ENCODE measurements at places on chromosomes 2 and 18.
A peak's percentile ranks its signal among the peaks of the same experiment; 100 is the strongest.

- DNase-seq, result peak; percentile 56
Measured at GRCh38 chr18:6521803-6522418, 107.2 kb upstream of the L3MBTL4 start.

DNA sequence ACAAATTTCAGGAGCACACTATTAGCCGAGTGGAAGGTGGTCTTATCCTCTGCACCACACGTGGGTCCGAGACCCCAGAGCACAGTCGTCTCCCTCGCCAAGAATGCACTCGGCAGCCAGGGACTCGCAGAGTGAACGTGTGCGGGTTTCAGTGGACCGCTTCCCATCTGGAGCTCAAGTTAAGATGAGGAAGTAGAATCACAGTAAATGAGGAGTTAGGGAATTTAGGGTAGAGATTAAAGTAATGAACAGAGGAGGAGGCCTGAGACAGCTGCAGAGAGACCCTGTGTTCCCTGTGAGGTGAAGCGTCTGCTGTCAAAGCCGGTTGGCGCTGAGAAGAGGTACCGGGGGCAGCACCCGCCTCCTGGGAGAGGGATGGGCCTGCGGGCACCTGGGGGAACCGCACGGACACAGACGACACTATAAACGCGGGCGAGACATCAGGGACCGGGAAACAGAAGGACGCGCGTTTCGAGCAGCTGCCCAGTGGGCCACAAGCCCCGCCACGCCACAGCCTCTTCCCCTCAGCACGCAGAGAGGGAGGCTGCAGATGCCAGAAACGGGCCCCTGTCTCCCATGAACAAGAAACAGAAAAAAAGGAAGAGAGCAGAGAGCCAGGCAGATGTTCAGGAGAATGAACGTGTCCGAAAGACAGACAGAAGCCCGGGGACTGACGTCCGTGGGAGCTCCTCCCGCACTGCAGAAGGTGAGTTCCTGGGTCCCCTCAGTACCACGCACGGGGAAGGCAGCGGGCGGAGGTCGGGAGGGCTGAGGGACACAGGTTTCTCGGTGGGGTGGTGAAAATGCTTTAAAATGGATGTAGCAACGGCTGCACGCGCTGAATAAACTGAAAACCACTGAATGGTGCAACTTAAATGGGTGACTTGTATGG is 5.4 kb upstream of the KCNG2 start:
- DNase-seq, result no peak

GRCh38 chr2:29065068-29065811 is 9.1 kb downstream of the PCARE start:
- DNase-seq, result no peak

GRCh38 chr2:149595056-149595963 is 7.7 kb upstream of the MMADHC start:
- DNase-seq, result peak; percentile 54

DNA sequence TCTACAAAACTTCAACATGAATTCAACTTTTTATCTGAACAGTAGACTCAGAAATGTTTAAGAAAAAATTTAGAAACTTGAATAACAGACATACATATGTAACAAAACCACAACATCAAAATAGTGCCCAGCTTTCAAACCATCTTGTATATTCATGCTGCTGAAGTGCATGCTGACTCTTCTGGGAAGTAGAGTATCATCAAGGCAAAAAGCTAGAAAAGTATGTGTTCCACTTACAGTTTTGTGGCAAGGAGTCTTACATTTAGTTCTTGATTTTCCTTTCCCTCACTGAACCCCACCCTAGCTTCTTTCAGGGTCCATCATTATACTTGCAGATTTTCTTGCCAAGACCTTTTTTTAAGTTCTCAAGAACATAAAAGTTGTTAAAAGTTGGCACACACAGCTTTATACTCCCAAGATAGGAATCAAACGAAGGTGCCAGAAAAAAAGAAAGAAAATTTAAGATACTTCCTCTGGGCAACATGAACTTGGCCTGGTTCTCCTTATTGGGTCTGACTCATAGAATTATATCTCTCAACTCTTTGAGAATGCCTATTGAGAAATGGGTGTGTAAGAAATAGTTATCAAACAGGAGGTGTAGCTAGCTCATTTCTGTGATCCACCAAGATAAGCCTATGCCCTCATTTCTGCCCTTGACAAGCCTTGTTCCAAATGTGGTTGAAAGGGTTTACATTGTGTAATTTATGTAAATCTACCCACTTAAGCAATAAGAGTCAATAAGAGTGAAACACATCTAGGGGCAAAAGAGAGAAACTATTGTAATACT is 667.6 kb upstream of the ACVR2A start:
- DNase-seq, result peak; percentile 6

GRCh38 chr2:169086893-169087467 is 17.6 kb downstream of the DHRS9 start:
- no peak for DNase-seq

DNA sequence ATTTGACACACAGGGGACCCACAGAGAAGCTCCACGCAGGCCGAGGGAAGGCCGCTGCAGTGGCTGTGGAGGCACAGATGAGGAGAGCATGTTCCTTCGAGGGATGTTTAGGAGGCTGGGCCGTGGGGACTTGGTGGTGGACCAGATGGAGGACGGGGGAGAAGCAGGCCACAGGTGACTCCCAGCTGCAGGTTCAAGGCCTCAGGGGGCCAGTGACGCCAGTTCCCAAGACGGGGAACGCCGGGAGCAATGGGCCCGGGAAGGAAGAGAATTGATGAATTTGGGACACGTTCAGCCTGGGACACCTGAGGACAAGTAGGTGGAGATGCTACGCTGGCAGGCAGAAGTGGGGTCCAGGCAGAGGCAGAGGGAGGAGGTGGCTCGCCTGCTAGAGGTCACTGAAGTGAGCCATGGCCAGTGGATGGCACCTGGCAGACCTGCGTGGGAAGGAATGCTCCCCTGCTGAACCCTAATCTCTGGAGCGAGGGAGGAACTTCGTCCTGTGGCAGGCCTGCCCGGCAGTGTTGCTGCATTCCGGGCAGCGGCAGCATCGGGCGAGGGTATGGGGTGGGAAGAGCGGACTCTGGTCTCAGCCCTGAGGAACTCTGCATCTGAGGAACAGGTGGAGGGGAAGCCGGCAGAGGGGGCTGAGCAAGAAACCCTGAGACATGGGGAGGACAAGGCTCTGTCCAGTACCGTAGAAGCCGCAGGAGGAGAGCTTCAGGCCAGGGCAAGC is 25.2 kb upstream of the HPCAL1 start:
- no peak for DNase-seq

GRCh38 chr2:74010087-74010541 is 25.4 kb downstream of the TET3 start:
- DNase-seq, result no peak

GRCh38 chr2:109538546-109538945 is 75.2 kb downstream of the SEPTIN10 start:
- no peak for DNase-seq

GRCh38 chr2:212912445-212913103 is 238.8 kb downstream of the IKZF2 start:
- peak; percentile 73 for DNase-seq

- DNase-seq, result peak; percentile 0
Measured at GRCh38 chr2:58925676-58926081, 684.6 kb upstream of the FANCL start.

DNA sequence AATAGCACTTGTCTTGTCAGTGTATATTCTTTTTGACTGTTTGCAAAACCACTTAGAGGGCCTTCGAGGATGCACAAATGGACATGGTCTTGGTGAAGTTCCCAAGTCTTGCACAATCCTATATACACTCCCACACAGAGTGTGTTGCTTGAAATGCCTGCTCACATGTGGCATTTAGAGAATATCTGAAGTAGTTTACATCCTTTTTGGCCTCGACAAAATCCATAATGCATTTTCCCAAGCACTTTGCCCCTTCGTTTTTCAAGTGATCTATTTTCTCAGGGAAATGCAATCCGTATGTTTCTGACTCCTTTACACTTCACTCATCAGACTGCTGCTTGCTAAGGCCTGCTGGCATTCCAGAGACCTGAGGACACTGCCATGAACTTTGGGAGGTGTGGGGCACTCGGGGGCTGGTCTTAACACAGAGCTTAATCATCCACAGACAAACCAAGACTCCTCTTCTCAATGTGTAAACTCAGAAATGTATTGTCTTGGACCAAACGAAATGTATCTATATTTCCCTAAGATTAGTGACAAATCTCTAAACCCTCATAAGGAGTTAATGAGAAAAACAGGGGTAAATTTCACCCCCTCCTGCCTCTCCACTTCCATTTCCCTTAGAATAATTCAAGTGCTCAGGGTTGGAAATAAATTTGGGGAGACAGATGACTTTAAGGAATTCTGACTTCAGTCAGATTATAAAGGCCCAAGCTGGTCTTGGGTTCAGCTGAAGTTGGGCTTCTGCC is 219.3 kb upstream of the APCDD1 start:
- DNase-seq, result peak; percentile 64

DNA sequence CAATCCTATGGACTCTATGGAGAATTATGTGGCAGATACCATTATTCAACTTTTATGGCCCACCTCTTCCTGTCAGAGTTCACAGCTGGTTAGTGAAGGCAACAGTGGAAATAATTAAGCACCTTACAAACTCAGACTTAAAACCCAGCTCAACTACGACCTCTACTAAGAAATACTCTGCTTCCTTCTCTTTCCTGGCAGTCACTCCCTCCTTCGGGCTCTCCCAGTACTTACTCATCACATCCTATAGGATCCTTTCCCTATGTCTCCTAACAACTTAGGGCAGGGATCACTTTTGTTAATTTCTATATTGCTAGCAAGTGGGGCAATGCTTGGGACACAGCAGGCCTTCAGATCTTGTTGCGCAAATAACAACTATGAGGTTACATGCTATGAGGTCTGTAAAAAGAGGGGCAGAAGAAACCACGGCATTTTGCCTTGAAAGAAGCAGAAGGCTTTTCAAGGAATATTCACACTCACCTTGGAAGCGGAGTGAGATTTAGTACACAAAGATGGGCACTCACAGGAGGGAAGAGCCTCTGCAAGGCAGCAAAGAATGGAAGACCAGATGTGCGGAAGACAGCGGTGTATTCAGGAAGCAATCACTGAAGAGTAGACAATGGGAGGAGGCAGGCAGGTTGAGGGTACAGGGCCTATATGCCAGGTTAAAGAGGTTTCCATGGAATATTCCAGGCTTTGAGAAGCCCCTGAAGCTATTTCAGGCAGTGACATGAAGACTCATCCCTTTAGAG is 2.1 kb downstream of the STK39 start:
- peak; percentile 41 for DNase-seq

DNA sequence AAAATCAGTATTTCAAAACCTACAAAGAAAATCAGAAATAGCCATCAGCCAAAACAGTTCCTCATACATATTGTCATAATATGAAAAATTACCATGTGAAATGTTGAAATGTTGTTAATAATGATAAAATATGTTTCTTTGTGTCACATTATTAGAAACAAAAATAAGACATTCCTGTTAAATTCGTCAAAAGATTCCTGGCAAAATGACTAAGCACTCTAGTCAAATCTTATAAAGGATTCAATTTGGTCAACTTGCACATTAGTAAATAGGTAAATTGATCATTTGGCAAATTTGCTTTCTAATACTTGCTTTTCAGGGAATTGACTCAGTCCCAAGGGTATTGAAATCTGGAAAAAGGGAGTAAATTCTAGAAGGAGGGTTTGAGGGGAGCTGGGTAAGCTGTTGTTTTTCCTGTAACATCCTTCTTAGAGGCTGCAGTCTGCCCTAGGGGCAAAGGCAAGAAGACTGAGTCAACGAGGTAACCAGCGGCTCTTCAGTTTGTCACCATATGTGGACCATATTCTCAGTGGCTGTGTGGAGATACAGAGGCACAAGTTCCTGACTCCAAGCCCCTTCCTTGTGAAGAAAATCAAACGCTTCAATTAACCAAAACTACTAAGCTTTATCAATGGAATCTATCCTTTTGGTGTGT is 482.3 kb downstream of the TNS1 start:
- DNase-seq, result peak; percentile 12

DNA sequence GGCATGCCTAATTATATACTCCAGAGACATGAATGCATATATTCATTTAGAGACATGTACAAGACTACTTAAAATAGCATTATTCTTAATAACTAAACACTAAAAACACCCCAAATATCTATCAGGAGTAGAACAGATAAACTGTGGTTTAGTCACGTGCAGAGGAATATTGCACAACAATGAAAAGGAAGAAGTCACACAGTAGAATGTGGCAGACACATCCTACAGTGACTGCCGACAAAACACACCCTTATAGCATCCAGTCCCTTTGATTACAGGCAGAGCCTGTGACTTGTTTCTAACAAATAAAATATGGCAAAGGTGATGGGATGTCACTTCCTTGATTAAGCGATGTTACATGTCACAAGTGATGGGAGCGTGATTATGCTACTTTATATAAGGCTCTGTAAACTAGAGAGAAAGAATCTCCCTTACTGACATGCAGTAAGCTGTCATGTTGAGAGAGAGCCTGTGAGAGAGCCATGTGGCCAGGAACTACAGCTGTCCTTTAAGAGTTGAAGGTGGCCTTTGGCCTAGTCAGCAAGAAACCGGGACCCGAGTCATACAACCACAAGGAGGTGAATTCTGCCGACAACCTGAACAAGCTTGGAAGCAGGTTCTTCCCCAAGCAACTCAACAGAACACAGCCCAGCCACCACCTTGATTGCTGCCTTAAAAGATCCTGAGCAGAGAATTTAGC is 39.1 kb upstream of the LGALSL start:
- DNase-seq, result no peak

- DNase-seq, result peak; percentile 54
Measured at GRCh38 chr2:56287974-56288373, 104.2 kb downstream of the CCDC85A start.

GRCh38 chr18:43501099-43501498 is 223.8 kb upstream of the SYT4 start:
- DNase-seq, result no peak

- peak; percentile 47 for DNase-seq
Measured at GRCh38 chr2:75465317-75465984, 95.3 kb downstream of the EVA1A start.

- DNase-seq, result no peak
Measured at GRCh38 chr2:31402388-31402787, 12.2 kb downstream of the XDH start.

GRCh38 chr2:133130548-133131246 is 437.6 kb downstream of the NCKAP5 start:
- DNase-seq, result peak; percentile 7

GRCh38 chr2:113213061-113213930 is 39.5 kb downstream of the PSD4 start:
- no peak for DNase-seq

GRCh38 chr2:40204268-40204667 is 247.6 kb downstream of the SLC8A1 start:
- DNase-seq, result peak; percentile 35

DNA sequence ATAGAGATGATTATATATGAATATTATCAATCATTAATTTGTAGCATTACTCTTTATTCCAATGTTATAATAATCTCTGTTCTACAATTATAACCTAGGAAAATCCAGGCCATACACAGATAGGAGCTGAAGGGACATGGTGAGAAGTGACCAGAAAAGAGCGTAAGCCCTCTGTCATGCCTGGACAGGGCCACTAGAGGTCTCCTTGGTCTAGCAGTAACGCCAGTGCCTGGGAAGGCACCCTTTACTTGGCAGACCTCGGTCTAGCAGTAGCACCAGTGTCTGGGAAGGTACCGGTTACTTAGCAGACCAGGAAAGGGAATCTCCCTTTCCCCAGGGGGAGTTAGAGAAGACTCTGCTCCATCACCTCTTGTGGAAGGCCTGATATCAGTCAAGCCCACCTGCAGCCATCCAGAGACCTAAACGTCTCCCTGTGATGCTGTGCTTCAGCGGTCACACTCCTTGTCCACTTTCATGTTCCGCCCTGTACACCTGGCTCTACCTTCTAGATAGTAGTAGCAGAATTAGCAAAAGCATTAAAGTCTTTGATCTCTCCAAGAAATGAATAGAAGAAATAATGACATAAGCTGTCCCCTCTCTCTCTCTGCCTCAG is 447.5 kb upstream of the FSIP2 start:
- peak; percentile 65 for DNase-seq

Data from iris pigment epithelial cell (primary cell).